ENCODE measurements at places on chromosomes 2 and 18.

DNA sequence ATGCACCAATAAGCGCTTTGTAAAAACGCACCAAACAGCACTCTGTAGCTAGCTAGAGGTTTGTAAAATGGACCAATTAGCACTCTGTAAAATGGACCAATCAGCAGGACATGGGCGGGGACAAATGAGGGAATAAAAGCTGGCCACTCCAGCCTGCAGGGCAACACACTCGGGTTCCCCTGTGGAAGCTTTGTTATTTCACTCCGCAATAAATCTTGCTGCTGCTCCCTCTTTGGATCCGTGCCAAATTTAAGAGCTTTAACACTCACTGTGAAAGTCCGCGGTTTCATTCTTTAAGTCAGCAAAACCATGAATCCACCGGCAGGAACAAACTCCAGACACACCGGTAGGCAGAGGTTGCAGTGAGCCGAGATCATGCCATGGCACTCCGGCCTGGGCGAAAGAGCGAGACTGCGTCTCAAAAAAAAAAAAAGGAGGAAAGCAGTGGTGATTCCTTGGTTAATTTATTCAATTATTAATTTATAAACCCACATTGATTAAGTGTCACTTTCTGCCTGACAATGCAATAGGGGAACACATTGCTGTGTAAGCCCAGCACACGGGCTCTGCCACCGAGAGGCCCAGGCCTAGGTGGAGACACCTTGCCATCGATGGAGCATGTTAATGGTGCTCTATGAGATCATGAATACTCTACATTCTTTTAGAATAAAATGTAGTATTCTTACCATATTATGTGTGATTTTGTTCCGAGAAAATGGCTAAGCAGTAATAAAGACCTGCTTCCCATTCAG, 687.6 kb upstream of the HS6ST1 start:
- DNase-seq: no peak

DNA sequence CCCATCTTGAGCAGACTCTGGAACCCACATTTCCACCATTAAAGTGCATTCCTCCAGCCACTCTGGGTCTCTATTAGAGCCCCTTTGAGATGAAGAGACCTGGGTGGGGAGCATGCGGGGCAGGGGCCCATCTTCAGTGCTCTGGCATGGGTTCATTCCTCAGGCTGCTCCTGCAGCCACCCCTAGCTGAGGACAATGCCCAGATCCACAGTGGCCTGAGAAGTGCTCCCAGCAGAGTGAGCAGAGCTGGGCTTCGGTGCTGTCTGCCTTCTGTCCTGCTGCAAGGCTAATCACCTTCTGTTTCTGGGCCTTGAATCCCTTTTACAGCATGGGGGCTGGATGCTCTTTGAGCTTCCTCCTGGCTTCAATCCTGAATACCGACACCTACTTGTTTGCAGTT, 169.8 kb downstream of the TRIM43 start:
- DNase-seq: no peak

DNA sequence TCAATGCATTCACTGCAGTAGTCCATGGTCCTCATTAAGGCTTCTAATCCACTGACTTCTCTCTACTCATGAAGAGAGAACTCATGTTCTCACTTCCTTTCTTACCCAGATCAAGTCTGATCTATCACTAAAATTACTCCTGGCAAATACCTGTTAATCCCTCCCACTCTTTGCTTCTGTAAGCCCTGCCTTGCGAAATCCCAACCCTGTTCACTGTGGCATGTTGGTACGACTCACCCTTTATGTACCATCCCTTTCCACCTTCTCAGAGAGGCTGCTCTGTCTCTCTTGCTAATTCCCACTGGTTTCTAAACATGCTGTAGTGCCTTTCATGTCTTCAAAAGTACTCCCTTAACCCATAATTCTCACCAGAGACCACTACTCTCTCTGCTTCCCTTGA, 272.2 kb upstream of the ACVR2A start:
- no peak for DNase-seq

DNA sequence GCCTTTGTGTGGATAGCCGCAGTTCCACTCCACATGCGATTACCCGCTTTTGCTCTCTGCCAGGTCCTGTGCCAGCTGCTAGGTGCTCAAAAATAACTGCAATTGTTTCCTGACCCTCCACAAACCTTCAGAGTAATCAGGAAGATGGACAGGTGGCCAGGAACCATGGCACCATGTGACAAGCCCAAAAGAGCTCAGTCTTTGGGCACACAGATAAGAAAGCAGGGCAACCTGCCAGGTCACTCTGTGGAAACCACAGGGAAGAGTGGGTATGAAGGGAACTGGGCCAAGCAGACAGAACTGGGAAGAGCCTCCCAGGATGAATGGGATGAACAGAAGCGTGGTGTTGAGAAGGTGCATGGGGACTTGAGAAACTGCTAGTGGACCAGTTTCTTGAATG, 79.4 kb upstream of the AGAP1 start:
- peak; percentile 79 for DNase-seq

- no peak for DNase-seq
These were observed 47.7 kb downstream of the SERTAD2 start for GRCh38 chr2:64605991-64606478.

GRCh38 chr2:239868556-239869181, 156.5 kb downstream of the NDUFA10 start:
- DNase-seq: no peak

- no peak for DNase-seq
These were observed 444.2 kb downstream of the EIPR1 start for GRCh38 chr2:2933426-2933825.

DNA sequence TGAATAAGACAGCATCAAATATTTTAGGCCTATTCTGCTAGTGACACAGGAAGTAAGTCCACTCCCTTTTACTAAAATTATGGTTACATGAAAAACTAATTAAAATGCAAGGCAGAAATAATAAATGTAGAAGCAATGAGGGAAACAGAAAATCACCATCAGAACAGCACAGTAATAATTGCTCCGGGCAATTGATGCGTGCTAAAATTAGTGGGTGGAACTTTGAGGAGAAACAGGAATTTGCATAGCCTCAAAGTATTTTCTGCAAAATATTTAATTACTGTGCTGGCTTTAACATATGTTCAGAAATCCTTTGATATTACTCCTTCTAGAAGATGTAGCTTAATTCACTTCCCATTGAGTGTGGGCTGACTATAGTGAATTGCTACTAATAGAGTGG, 654.3 kb upstream of the RAB6C start:
- DNase-seq: no peak

GRCh38 chr18:29540548-29540947, 1363.6 kb upstream of the CDH2 start:
- DNase-seq: no peak

- DNase-seq: no peak
These were observed 52.1 kb downstream of the CYRIA start for GRCh38 chr2:16613539-16614011.

- DNase-seq: no peak
These were observed 87.4 kb downstream of the NCKAP5 start for GRCh38 chr2:133480707-133481429.

- DNase-seq: no peak
These were observed 41.2 kb upstream of the HS6ST1 start for GRCh38 chr2:128359841-128360240.

DNA sequence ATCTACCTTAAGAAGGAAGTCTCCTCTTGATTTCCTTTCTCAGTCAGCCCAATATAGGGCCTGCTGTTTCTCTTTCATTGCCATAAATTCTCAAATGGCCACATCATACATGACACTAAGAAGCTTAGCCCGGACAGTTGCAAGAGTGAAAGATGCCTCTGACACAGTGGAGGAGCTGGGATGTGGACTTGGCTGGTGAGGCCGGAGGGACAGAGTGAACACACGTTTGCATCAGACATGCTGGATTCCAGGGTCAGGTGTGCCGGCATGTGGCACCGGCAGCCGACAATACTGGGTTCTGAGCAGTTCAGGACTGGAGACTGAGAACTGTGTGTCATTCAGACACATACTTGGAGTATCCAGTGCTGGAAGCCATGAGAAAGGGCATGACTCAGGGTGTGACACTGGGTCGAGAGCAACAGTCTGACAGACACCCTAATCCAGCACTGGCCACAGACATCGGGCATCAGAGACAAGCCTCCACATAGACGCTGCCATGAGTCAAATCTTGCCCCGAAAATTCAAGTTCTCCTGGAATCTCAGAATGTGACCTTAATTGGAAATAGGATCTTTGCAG, 31.4 kb downstream of the TIMM21 start:
- no peak for DNase-seq

DNA sequence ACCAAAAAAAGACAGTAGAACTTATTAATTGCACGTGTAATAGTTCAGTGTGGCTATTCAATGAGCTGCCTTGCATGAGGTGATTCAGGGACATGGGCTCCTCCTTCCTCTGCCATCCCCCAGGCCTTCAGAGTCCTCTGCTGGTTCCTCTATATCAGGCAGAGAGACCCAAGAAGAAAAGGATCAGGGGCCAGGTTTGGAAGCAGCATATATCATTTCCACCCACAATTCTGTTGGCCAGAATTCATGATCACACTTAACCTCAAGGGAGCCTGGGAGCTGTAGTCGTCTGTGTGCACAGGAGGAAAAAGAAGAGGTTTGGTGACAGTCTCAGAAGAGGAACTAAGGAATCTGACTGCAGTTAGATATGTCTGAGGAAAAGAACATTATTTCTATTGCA, 114.0 kb upstream of the GLS start:
- DNase-seq: no peak

GRCh38 chr2:220243571-220243970, 616.1 kb downstream of the SLC4A3 start:
- no peak for DNase-seq

GRCh38 chr2:42095923-42096408, 48.1 kb downstream of the PKDCC start:
- peak; percentile 70 for DNase-seq

DNA sequence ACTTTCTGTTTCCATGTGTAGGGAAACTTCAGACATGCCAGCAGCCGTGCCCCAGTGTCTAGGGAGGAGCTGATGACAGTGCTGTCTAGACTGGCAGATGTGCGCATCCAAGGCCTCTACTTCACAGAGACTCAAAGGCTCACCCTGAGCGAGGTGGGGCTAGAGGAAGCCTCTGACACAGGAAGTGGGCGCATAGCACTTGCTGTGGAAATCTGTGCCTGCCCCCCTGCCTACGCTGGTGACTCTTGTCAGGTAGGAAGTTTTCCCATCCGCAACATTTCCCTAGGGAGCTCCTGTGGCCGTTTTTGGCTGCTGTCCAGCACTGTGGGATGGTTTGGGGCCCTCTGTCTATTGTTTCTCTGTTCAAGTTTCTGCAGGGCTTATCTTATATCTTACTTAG, 143.1 kb upstream of the TTC39C start:
- peak; percentile 29 for DNase-seq

DNA sequence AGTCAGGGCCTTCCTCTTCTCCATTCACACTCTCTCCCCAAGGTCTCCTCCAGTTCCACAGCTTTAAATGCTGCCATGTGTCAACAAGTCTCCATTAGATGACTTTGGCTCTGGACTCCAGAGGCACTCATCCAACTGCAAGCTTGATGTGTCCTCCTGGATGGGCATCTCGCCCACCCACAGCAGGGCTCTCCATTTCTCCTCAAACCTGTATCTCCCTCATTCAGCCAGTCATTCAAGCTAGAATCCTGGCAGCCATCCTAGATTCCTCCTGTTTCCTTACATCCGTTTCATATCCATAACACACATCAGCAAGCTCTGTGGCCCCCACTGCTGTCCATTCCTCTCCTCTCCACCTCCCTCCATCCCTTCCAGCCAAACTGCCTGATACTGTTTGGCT, 88.4 kb upstream of the AFF3 start:
- DNase-seq: no peak

DNA sequence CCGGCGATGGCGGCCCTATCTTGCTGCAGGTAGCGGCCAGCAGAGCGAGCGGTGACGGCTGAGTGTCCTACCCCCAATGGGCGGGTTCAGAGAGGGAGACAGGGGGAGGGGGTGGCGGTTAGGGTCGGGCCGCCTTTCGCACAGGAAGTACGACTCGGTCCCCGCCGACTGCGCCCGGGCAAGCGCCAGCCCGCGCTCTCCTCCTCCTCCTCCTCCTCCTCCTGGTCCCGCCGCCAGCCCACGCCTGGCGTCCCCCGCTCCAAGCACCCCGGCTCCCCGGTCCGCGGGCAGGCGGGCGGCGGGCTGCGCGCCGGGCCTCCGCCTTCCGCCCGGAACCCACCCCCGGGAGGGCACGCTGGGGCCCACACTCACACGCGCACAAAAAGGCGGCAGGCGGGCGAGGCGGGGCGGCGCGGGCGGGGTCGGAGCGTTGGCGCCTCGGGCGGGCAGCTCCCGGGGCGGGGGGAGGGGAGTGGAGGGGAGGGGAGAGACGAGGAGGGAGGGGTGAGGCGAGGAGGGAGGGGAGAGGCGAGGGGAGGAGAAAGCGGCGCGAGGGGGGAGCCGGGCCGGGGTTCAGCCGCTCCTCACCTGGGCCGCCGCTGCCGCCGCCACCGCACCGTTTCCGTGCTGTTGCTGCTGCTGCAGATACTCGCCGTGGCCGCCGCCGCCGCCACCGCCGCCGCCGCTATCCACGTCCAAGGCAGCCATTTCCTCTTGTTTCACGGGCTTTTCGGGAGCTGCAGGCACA, 1.2 kb downstream of the SP3 start:
- DNase-seq: peak; percentile 93

DNA sequence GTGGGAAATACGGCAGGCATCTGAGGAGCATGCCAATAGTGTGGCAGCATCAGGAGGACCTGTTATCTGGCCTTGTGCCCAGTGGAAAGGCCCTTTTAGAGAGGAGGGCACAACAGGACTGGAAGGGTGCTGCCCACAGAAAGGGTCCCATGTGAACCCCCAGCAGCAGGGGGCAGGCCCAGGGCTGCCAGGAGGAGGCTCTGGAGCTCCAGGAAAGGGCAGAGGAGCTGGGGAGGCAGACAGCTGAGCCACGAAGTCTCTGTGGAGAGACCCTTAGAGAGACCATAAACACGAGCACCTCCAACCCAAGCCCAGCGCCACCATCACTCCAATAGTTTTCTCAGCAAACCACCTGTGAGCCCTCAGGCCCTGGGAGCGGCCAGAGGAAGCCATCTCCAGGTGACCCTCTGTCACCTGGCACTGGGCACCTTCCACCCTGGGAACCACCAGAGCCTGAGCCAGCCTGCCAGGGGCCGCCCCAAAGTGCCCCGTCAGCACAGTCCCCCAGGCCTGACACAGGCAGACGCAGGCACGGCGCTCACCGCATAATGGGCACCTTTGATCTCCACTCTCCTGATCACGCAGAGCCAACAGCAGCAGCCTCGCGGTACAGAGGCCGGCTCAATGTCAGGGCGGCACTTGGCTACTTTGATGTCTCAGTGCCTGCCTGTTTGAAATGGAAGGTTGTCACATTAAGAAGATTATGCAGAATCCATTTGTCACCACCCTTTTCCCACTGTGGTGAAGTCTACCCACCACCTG, 162.5 kb upstream of the RAB6C start:
- no peak for DNase-seq

- DNase-seq: no peak
These were observed 37.2 kb downstream of the ZBTB7C start for GRCh38 chr18:48371854-48372602.

DNA sequence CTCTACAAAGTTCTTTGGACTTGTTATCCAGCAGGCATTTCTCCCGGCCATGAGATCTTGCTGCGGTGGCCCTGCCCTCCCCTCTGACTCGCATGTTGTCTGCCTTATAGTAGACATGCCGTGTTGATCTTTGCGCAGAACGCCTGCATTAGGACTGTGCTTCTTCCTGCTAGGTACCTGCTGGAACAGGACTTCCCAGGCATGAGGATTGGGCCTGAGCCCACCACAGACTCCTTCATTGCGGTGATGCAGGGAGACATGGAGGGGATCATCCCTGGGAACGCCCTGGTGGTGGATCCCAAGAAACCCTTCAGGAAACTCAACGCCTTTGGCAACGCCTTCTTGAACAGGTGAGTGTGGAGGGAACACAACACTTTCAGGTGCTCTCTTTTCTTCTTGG, 10.1 kb downstream of the EHD3 start:
- no peak for DNase-seq

Data from left ventricle myocardium inferior (tissue), 1 donor.